A549 treated with RU486 at 1 μM for 4 hours (cell line): ENCODE measurements at places on chromosomes 1 and 21. TPM values are rescaled to one million over a fixed set of nuclear protein-coding genes. Genes with fewer than 3 reads are reported as not detected.

FALEC gene
- total RNA-seq: 0.29 to 0.46 TPM in 2 of 5 replicates, not detected in the others

SAMD13 gene
- 0.19 to 0.67 TPM (median 0.45 TPM) in 5 replicates for total RNA-seq

PCP4 gene
- not detected in 5 replicates for total RNA-seq

A3GALT2 gene
- not detected in 5 replicates for total RNA-seq

ETV3 gene
- total RNA-seq: 8.5 to 14.1 TPM (median 10.8 TPM) in 5 replicates
